Activated CD4-positive, alpha-beta memory T cell treated with anti-CD3 and anti-CD28 coated beads for 36 hours (primary cell): ENCODE measurements at places on chromosomes 2 and 18. TPM values are rescaled to one million over a fixed set of nuclear protein-coding genes. Genes with fewer than 3 reads are reported as not detected.

GRCh38 chr2:128236491-128237035 lies 82.1 kb downstream of the HS6ST1 start:
- no peak overlapping the region for H3K4me3 ChIP-seq
- no peak overlapping the region for H3K27ac ChIP-seq
- H3K4me1 ChIP-seq: peaks cover 2% of the 10 kb centered on the region
- no peak for DNase-seq
- H3K36me3 ChIP-seq: no peaks in the 10 kb centered on the region
- H3K27me3 ChIP-seq: peaks cover 6% of the 10 kb centered on the region

ZFP36L2 gene
- total RNA-seq: 78.4 TPM

- H3K4me1 ChIP-seq: no peaks in the 10 kb centered on the region
- H3K27ac ChIP-seq: no peak overlapping the region
- H3K27me3 ChIP-seq: no peaks in the 10 kb centered on the region
- DNase-seq: no peak
- H3K36me3 ChIP-seq: no peaks in the 10 kb centered on the region
- H3K4me3 ChIP-seq: no peak overlapping the region
Observed at GRCh38 chr2:132929786-132930185, 259.8 kb upstream of the LYPD1 start.

ADAM23 gene
- 1.8 TPM for total RNA-seq

KYNU gene
- total RNA-seq: not detected

- no peak overlapping the region for H3K4me3 ChIP-seq
- no peaks in the 10 kb centered on the region for H3K36me3 ChIP-seq
- no peak overlapping the region for H3K27ac ChIP-seq
Observed at GRCh38 chr2:240644859-240645301, 19.6 kb downstream of the GPR35 start.

GRCh38 chr2:227394401-227394800 lies 6.7 kb upstream of the SCYGR1 start:
- no peak for DNase-seq
- H3K4me3 ChIP-seq: no peak overlapping the region
- H3K4me1 ChIP-seq: peaks cover 9% of the 10 kb centered on the region
- no peaks in the 10 kb centered on the region for H3K36me3 ChIP-seq
- no peak overlapping the region for H3K27ac ChIP-seq

NOSTRIN gene
- not detected for total RNA-seq

DNA sequence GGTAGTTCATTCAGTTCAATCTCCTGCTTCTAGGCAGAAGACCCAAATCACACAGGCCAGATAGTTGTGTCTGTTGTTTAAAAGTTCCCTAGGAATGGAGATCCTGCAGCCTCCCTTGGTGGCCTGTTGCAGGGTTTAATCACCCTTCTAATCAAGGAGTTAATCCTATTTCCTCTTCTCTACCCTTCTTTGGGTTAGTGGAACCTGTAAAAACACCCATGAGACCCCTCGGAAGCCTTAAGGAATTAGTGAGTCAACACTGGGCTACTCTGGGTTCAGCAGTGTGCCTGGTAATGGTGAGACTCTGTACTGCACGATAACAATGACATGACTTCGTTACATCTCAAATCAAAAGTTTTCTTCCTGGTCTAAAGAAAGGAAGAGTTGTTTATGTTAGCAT lies 217.6 kb upstream of the NRP2 start:
- no peaks in the 10 kb centered on the region for H3K36me3 ChIP-seq
- H3K4me3 ChIP-seq: no peak overlapping the region
- no peak for DNase-seq

RPE gene
- 46.3 TPM for total RNA-seq

DNA sequence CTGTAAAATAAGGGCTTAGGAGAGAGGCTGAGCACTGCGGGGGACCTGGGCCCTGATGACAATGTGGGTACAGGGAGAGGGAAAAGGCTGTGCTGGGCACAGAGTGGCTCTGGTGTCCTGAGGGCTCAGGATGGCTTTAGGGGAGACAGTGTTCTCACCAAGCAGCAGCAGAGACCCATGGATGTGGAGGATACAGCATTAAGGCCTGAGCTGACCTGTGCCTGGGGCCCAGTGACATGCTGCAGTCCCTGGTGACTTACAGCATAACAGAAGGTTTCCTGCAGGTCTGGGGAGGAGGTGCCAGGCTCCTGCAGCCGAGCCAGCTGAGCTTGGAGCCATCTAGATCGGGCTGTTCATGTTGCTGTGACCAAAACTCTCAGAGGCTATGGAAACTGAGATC lies 191.3 kb upstream of the SMAD2 start:
- H3K36me3 ChIP-seq: no peaks in the 10 kb centered on the region
- H3K27me3 ChIP-seq: peaks cover 10% of the 10 kb centered on the region
- H3K4me3 ChIP-seq: no peak overlapping the region
- peaks cover 13% of the 10 kb centered on the region for H3K4me1 ChIP-seq
- DNase-seq: no peak
